NCI-H2081 (cell line): ENCODE measurements at places on chromosomes 1 and 21.

- no peak for DNase-seq
These were observed 408.0 kb downstream of the SIPA1L2 start for GRCh38 chr1:232221802-232222499.

GRCh38 chr1:38047603-38048141, 1.1 kb upstream of the POU3F1 start:
- no peak for DNase-seq

- peak; percentile 23 for DNase-seq
These were observed 52.3 kb downstream of the ITPKB start for GRCh38 chr1:226686440-226687425.

DNA sequence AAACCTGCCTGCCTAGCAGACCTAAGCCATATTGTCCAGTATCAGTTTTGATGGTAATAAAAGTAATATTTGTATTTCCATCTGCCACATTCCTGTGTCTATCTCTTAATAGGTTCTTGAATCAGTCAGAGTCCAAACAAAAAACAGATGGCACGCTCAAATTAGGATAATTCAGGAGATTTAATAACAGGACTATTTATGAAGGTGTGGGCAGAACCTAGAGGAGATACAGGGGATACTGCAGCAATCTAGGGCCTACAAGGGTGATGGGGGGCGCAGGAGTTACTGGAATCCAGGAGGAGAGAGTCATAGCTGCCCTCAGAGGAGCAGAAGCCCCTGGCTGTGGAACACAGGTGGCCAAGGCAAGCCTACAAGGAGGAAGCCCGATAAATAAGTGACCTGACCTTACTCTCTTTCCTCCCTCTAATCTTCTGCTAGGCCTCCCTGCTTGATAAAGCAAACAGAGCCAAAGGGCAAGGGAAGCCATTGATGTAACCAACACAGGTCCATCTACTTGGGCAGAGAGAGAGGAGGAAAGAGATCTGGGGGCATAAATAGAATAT, 11.9 kb upstream of the HYI start:
- no peak for DNase-seq

- no peak for DNase-seq
These were observed 128.8 kb downstream of the KCNJ6 start for GRCh38 chr21:37787456-37787855.

- no peak for DNase-seq
These were observed 25.8 kb upstream of the LHX4 start for GRCh38 chr1:180204231-180204630.

- DNase-seq = no peak
These were observed 137.5 kb downstream of the GABPA start for GRCh38 chr21:25872271-25872670.

DNA sequence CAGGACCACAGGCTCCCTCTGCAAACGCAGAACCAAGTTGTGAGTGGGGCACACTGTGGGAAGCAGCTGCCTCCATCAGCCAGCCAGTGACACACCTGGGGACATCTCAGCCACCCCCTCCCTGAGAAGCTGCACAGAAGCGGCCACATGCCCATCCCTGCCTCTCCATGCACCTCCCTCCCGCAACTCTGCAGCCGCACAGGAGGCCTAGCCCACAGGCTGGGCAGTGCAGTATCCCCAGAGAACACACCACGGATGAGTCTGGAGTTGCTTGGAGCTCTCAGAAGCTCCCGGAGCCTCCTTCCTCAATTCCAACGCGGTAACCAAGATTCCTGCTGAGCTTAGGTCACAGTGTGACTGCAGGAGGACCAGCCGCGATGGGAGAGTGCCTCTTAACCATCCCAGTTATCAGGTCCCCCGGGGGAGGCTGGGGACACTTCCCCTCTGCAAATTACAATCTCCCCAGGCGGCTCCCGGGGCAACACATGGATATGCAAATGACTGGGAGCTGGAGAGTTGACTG, 1.2 kb upstream of the WNT3A start:
- no peak for DNase-seq

- DNase-seq = no peak
These were observed 1.1 kb downstream of the SKI start for GRCh38 chr1:2229037-2229864.

DNA sequence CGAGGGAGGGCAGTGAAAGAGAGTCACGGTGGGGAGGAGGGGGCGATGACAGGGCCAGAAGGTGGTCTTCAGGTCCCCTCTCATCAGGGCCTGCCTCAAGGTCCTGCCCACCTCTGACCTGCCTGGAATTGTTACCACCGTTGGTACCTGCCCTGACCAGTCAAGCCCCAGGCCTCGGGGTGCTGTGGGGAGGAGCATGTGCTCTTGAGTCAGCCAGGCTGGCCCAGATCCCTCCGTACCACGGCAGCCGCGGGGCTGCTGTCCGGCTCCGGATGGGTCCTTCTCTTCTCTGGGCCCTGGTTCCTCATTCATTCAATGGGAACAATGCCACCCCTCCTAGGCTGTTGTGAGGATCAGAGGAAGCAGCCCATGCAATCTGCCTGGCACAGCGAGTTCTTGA, 22.0 kb downstream of the SERINC2 start:
- DNase-seq = no peak

- no peak for DNase-seq
These were observed 70.6 kb downstream of the ALG14 start for GRCh38 chr1:95002164-95002539.

- peak; percentile 52 for DNase-seq
These were observed 553 bp downstream of the TTF2 start for GRCh38 chr1:117060441-117061317.

DNA sequence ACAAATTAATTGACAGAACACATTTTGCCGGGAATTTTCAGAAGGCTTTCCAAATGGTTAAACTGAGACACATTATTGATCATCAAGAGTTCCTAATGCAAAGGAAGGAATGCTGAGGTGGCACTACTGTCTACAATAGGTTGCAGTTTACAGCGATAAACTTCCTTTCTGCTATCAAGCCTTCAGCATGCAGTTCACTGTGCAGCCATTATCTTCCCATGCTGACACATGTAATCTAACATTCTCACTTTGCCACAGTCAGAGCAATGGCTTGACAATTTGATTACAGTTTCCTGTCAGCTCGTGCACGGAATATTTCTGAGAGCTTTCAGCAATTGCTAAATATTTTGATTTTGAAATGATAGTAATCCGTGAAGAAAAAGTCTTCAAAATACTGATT, 166.9 kb upstream of the PRMT6 start:
- no peak for DNase-seq
